ENCODE measurements at places on chromosomes 7 and 10.

- DNase-seq, result peak; percentile 60
Measured at GRCh38 chr10:93815304-93816096, 57.8 kb downstream of the LGI1 start.

- no peak for DNase-seq
Measured at GRCh38 chr7:105675934-105676371, 94.7 kb upstream of the EFCAB10 start.

- peak; percentile 47 for DNase-seq
Measured at GRCh38 chr10:62618576-62619412, 185.7 kb upstream of the ADO start.

DNA sequence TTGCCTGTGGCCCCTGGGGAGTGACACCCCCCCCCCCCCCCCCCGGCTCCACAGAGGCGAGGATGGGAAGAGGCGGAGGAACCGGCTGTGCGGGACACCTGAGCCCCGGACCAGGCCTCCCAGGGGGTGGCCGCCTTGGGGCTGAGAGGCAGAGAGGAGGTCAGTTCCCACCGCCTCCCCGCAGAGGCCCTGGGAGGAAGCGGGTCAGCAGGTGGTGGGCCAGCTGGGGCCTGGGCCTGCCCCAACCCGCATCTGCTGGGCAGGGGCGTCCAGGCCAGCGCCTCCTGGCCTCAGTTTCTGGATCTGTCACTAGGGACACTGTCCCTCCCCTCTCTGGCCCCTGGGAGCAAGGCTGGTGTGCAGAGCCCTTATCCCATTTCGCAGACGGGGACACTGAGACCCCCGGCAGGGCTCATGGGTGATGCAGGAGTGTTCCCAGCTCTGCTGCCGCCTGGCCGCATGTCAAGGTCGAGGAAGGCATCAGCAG is 14.6 kb upstream of the LFNG start:
- DNase-seq, result no peak

DNA sequence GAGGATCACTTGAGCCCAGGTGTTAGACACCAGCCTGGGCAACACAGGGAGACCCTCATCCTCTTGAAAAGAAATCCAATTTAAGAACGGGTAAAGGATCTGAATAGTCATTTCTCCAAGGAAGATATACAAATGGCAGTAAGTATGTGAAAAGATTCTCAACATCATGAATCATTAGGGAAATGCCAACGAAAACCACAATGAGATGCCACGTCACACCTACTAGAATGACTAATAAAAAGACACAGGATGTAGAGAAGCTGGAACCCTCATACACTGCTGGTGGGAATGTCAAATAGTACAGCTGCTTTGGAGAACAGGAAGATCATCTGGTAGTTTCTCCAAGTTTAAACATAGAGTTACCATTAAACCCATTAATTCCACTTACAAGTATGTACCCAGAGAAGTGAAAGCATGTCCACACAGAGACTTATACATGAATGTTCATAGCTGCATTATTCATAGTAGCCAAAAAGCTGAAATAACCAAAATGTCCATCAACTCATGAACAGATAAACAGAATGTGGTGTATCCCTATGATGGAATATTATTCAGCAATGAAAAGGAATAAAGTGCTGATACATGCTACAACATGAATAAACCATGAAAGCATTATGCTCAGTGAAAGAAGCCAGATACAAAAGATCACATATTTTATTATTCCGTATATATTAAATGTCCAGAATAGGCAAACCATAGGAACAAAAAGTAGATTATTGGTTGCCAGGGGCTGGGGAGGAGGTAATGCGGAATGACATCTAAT is 13.1 kb upstream of the ZMIZ2 start:
- DNase-seq, result peak; percentile 94

DNA sequence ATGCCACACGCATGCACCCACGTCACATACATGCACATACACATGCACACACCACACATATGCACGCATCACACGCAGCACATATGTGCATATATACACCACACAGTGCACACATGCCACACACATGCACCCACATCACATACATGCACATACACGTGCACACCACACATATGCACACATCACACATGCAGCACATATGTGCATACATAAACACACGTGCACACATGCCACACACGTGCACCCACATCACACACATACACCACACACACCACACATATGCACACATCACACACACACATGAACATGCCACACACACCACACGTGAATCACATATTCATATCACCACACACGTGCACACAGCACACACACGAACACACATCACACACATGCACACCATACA is 338.8 kb downstream of the PTPRN2 start:
- no peak for DNase-seq

GRCh38 chr7:70487428-70487827 is 644.5 kb upstream of the GALNT17 start:
- DNase-seq, result no peak

DNA sequence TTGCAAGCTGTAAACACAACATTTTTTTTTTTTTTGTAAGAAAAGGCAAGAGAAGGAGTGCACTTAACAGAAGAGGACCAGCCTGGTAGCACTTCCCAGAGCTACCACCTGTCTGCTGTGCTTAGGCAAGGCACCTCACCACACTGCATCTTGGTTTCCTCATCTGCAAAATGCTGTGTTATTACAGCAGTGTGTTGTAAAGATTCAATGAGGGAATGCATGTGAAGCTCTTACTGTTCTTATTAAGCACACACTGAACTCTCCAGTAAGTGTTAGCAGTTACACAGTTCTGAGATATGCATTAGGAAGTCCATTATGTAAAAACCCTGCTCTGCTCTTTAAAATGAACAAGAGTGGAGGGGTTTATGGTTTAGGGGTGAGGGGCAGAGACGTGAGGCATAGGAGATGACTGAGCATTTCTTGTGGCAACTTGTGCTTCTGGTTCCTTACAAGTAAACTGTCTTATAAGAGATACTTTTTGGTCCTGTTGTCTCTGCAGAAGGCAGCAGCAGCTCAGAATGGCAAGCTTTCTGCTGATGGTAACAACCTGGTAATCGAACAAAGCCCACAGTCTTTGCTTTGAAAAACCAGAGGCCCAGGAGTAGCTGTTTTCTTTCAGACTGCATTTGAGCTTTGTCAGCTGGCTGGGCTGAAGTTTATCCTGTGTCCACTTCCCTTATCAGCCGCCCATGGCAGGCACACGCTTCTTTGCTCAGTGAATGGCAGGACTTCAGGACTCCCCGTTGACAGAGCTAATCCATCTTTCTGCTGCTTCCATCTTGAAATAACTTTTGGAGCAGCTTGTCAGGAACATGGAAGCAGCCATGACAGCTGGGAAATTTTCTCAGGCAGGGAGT is 98.8 kb upstream of the BMPER start:
- DNase-seq, result peak; percentile 34

DNA sequence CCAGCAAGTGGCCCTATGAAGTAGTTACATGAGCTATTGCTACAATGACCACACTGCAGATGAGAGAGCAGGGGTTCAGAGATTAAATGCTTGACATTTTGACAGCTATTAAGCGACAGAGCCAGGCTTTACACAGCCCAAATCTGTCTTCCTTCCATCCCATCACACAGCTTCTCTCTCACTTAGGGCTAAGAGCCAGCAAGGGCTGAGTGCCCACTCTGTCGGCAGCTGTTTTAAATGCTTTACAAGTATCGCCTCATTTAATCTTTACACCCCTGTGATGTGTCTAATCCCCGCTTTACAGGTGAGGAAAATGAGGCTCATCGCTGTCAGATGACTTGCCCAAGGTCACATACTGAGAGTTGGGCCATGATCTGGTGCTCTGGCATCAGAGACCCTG is 15.2 kb upstream of the OPALIN start:
- no peak for DNase-seq

- no peak for DNase-seq
Measured at GRCh38 chr7:18808026-18808425, 309.4 kb downstream of the TWIST1 start.

- peak; percentile 94 for DNase-seq
Measured at GRCh38 chr10:16792675-16793074, 24.5 kb downstream of the RSU1 start.

DNA sequence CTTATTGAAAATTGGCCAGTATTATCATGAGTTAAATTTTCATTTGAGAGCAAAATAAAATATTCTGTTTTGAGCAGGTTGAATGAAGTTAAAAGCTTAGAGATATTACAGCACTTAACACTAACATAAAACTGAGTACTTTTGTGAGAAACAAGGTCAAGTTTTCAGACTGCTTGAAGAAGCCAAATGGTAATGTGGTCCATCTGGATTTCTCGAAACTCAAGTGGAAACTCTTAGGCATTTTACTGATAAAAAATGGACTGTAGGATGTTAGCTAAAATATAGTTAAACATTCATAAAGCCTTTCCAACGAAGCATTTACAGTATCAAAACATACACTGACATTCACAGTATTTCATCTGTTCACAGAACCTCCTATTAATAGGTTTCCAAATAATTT is 528.1 kb upstream of the SEMA3D start:
- no peak for DNase-seq

DNA sequence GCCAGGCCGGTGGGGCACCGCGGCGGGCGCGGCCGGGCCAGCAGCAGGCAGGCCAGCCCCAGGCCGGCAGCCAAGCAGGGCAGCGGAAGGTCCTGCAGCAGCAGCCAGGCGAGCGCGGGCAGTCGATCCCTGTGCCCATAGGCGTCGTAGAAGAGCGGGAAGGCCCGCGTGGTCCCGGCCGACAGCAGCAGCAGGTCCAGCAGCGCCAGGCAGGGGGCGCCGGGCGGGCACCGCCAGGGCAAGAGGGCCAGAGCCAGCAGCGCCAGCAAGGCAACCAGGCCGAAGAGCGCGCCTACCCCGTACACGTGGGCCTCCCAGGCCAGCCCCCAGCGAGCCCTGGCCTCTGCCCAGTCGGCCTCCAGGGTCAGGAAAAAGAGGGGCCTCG is 8.4 kb upstream of the RBM28 start:
- DNase-seq, result peak; percentile 79

- peak; percentile 16 for DNase-seq
Measured at GRCh38 chr7:95718577-95719410, 53.6 kb upstream of the DYNC1I1 start.

DNA sequence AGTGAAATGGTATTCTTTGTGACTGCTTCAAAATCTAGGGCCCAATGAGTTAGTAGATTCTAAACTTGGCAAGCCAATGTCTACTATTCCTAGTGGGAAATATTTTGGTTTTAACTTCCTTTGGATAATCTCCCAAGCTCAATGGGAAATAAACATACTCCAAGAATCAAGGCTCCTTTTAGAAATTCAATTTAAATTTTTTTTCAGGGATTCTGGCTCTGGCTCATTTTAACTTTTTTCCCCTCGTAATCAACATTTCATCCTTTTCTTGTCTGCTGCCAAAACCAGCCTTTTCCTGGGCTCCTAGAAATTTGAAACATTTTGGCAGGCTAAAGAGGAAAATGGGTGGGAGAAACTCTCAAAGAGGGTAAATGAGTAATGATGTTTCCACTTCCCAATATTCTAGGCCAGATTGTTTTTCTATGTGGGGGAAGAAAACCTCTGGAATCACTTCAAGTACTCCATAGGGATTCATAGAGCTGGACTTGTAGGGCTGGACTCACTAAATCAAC is 85.6 kb upstream of the AGR3 start:
- peak; percentile 78 for DNase-seq

DNA sequence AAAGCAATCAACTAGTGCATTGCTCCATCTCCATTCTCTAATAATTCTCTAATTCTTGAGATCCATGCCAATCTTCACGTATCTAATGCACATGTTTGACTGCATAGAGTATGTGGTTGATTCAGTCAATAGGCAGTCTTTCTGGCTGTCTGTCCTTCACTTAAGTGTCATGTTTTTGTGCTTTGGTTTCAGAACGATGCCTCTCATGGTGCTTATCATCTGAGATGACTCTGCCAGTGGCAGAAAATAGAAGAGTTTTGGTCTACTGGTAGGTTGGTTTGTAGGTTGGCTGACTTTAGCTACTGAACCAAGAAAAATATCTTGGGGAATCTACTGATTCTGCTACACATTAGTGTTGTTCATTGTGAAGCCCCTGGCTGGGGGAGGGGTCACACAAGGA is 364.2 kb downstream of the SFMBT2 start:
- no peak for DNase-seq

GRCh38 chr10:96619120-96619519 is 32.3 kb upstream of the TM9SF3 start:
- no peak for DNase-seq

- DNase-seq, result no peak
Measured at GRCh38 chr10:49158404-49158803, 24.6 kb upstream of the FAM170B start.

GRCh38 chr10:9311702-9312499 is 1257.4 kb downstream of the GATA3 start:
- DNase-seq, result no peak

GRCh38 chr10:57015595-57016318 is 654.7 kb upstream of the ZWINT start:
- no peak for DNase-seq

GRCh38 chr7:3494947-3495346 is 193.9 kb downstream of the SDK1 start:
- no peak for DNase-seq

GRCh38 chr10:17617031-17617911 is at the start of gene HACD1:
HACD1 (minus strand) TSS chr10:17617374; CDS start chr10:17617339, 35 bp downstream.
- DNase-seq, result peak; percentile 88

GRCh38 chr10:114922003-114922402 is 16.0 kb upstream of the TRUB1 start:
- no peak for DNase-seq

- DNase-seq, result no peak
Measured at GRCh38 chr10:5476918-5477525, 22.3 kb downstream of the CALML5 start.

GRCh38 chr7:105935250-105935649 is 27.8 kb upstream of the CDHR3 start:
- DNase-seq, result no peak
